ENCODE measurements at places on chromosomes 12 and 14.

DNA sequence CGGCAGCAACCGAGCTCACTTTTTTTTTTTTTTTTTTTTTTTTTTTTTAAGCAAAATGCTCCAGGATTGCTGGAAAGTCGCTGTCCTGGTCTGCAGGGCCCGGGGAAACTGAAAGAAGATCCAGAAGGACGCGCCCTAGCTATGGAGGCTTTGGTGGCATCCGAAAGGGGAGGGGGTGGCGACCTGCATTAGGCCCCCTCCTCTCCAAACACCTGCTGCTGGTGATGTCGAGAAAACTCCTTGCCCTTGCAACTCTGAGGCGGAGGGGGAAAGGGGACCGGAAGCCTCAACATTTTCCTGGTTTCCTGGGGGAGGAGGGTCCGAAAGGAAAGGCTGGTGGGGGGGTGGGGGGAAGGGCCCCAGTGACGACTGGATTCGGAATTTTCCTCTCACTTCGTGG, 421.1 kb downstream of the VRK1 start:
- no peak for DNase-seq

GRCh38 chr12:106670131-106670530, 87.3 kb downstream of the RFX4 start:
- DNase-seq: no peak

GRCh38 chr14:64391113-64391725, 3.1 kb downstream of the MTHFD1 start:
- DNase-seq: no peak

GRCh38 chr12:77299910-77300669, 234.7 kb upstream of the E2F7 start:
- no peak for DNase-seq

GRCh38 chr14:74804219-74804825, 41.2 kb downstream of the YLPM1 start:
- DNase-seq: no peak

DNA sequence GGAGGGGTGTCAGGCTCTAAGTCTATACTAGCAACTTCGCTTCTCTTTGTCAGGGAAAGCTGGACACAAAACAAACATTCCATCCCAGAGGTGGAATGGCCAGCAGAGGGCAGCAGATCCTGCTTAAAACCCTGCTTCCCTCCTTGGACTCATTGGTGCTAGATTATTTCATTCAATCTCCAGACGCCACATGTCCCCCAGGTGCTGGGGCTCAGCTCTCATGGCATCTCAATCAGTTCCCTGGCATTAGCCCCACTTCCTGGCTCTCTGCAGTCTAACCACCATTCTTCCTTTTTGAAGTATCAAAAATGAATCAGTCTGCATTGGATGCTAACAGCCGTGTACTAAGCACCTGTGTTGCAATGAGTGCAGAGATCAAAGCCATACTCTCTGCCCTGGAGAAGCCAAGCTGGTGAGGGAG, 8.1 kb upstream of the PPP1R1A start:
- DNase-seq: peak; percentile 37

- no peak for DNase-seq
Measured at GRCh38 chr14:103739466-103739792, 23.8 kb downstream of the ZFYVE21 start.

DNA sequence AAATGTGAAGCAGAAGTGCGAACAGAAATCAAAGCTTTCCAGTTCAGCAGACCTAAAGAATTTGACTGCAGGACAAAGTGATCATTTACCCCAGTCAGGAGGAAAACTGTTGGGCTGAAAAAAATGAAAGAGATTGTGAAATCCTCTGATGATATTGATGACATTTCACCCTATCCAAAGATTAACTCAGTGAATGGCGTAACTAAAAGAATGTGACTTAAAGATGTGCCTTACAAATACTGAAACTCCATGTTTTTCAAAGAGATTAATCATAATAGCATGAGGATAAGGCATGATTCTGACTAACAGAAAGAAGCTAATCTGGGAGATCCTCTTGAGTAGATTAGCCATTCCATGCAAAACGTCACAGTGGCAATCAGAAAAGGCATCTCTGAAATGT, 225.6 kb downstream of the DUSP6 start:
- DNase-seq: no peak

DNA sequence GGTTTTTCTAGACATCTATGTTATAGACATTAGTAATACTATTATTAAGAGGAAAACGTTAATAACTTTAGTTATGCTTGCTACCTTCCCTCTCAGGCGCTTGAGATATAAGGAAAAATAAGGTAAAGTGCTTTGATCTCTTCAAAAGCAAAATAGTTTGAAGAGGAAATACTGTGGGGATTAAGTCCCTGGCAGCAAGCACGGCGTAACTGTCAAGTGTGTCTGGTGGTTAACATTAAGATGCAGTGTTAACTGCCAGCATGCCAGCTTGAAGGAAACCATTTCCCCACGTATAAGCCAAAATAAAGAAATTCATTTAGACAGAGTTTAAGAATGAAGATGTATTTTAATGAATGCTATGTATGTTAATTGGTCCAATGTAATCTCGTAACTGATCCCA, 31.8 kb downstream of the PELI2 start:
- DNase-seq: no peak

- DNase-seq: no peak
Measured at GRCh38 chr12:93746572-93747168, 69.5 kb downstream of the CRADD start.

GRCh38 chr14:69827560-69827959, 30.5 kb upstream of the SLC10A1 start:
- no peak for DNase-seq

- no peak for DNase-seq
Measured at GRCh38 chr14:80628547-80628946, 313.0 kb downstream of the CEP128 start.

- peak; percentile 41 for DNase-seq
Measured at GRCh38 chr14:36069535-36069900, 107.0 kb downstream of the PTCSC3 start.

GRCh38 chr12:53380104-53380793, at the start of gene SP1:
TSS of gene SP1 (plus strand) at chr12:53380176. CDS start at chr12:53380292, 116 bp downstream.
- DNase-seq: peak; percentile 88

- DNase-seq: no peak
Measured at GRCh38 chr12:108620236-108620879, 13.3 kb downstream of the SELPLG start.
